Prostate gland (tissue), 2 donors: ENCODE measurements at places on chromosomes 2 and 18.

DNA sequence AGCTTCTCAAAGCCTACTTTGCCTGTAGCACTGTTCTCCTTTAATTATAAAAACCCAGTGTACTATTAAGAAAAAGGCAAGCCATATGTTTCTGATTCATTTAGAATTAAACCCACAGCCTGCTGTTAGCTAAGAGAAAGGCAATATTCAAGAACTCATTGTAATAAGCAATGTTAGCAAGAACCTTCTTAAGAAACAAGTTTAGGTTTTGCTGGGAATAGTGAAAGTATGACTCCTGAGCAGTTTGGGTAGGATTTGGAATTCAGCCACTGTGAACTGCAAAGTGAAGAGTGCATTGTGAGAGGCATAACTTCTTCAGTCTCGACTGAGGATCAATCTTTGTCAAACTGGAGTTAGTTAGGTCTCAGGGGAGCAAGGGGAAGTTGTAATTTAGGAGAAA, 206.5 kb upstream of the NT5C1B start:
- no peak overlapping the region for H3K27ac ChIP-seq
- H3K27me3 ChIP-seq: no peaks in the 10 kb centered on the region
- peaks cover 5% of the 10 kb centered on the region for H3K4me1 ChIP-seq
- no peak for DNase-seq
- H3K4me3 ChIP-seq: no peak overlapping the region

- no peak overlapping the region for H3K4me3 ChIP-seq
- H3K27me3 ChIP-seq: no peaks in the 10 kb centered on the region
- H3K4me1 ChIP-seq: no peaks in the 10 kb centered on the region
- no peak for DNase-seq
- peak overlapping the region; percentile 58 for H3K27ac ChIP-seq
Observed at GRCh38 chr18:74486119-74486849, 9.9 kb upstream of the CNDP2 start.

GRCh38 chr2:130390460-130391057, 34.7 kb downstream of the PTPN18 start:
- no peaks in the 10 kb centered on the region for H3K27me3 ChIP-seq
- peak overlapping the region; percentile 66 for H3K4me3 ChIP-seq

DNA sequence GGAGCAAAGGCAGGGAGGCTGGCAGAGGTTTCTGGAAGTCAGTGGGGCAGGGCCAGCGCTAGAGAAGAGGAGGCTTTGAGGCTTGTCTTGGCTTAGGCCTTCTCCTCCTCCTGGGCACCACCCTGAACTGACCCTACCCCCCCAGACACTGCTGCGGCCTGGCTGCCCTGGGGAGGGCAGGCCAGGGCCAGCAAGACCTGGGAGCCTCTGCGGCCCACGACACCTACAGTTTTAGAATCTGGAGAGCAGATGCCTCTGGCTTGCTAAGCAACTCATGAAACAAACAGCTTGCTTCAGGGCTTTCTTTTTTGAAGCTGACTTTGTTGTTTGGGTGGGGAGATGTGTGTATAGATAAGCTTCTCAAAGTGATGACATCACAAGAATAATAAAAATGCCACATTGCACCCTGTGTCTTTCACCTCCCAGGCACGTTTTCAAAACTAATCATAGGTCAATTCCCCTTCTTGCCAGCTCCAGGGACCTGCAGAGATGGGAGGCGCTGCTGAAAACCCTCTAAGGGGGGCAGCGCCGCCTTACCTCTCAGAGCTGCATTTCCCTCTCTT, 46.2 kb upstream of the SMAD7 start:
- H3K36me3 ChIP-seq: no peaks in the 10 kb centered on the region
- H3K27me3 ChIP-seq: no peaks in the 10 kb centered on the region
- peaks cover 17% of the 10 kb centered on the region for H3K4me1 ChIP-seq
- H3K27ac ChIP-seq: peak overlapping the region; percentile 67
- no peak overlapping the region for H3K4me3 ChIP-seq

GRCh38 chr2:165582409-165582808, 112.9 kb downstream of the CSRNP3 start:
- H3K4me1 ChIP-seq: no peaks in the 10 kb centered on the region
- H3K4me3 ChIP-seq: no peak overlapping the region
- no peak overlapping the region for H3K27ac ChIP-seq
- H3K27me3 ChIP-seq: peaks cover 2% of the 10 kb centered on the region
- no peak for DNase-seq

- peak; percentile 57 for DNase-seq
- no peaks in the 10 kb centered on the region for H3K4me1 ChIP-seq
- no peak overlapping the region for H3K27ac ChIP-seq
- H3K36me3 ChIP-seq: no peaks in the 10 kb centered on the region
- no peak overlapping the region for H3K4me3 ChIP-seq
- no peaks in the 10 kb centered on the region for H3K27me3 ChIP-seq
Observed at GRCh38 chr18:59145055-59145454, 5.4 kb downstream of the SEC11C start.

- no peak for DNase-seq
- H3K27ac ChIP-seq: no peak overlapping the region
- no peaks in the 10 kb centered on the region for H3K4me1 ChIP-seq
- no peaks in the 10 kb centered on the region for H3K27me3 ChIP-seq
- H3K4me3 ChIP-seq: no peak overlapping the region
Observed at GRCh38 chr2:166282154-166282553, 93.6 kb downstream of the SCN9A start.

- H3K36me3 ChIP-seq: no peaks in the 10 kb centered on the region
- DNase-seq: no peak
- no peaks in the 10 kb centered on the region for H3K4me1 ChIP-seq
- H3K4me3 ChIP-seq: no peak overlapping the region
- no peaks in the 10 kb centered on the region for H3K27me3 ChIP-seq
Observed at GRCh38 chr18:75742516-75742915, 315.0 kb upstream of the SMIM21 start.

DNA sequence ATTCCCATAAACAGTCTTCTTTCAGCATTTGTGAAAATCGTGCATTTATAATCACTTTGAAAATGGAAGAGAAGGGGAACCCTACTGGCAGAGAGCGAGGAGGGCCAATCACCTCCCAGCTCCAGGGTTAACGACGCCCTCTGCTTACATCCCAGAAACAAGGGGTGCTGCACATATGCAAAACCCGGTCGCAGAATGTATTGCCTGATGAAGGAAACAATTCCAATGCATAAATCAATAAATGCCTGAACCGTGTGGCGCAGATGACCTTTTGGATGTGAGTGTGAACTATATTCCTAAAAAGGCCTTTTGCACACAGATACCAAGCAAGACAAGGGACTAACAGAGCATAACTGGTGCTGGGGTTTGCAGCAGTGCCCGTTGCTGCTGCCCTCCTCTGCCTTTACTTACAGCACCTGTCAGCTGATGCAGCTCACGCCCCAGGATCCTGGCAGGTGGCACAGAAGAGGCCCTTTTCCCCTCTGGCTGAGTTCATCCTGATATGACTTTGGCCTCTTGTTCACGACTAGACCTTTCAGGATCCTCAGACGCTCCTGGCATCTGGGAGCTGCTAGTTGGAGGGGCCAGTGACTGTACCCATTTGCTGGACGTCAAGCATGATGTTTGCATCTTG, 67.8 kb downstream of the MYT1L start:
- no peak overlapping the region for H3K27ac ChIP-seq
- no peaks in the 10 kb centered on the region for H3K4me1 ChIP-seq
- no peaks in the 10 kb centered on the region for H3K36me3 ChIP-seq
- DNase-seq: no peak

GRCh38 chr18:45059695-45060094, 379.0 kb downstream of the SETBP1 start:
- H3K4me1 ChIP-seq: no peaks in the 10 kb centered on the region
- DNase-seq: no peak
- no peaks in the 10 kb centered on the region for H3K27me3 ChIP-seq
- H3K4me3 ChIP-seq: no peak overlapping the region

- no peaks in the 10 kb centered on the region for H3K27me3 ChIP-seq
- no peak overlapping the region for H3K4me3 ChIP-seq
- H3K36me3 ChIP-seq: no peaks in the 10 kb centered on the region
- no peak overlapping the region for H3K27ac ChIP-seq
Observed at GRCh38 chr2:21163213-21163612, 39.4 kb downstream of the TDRD15 start.

DNA sequence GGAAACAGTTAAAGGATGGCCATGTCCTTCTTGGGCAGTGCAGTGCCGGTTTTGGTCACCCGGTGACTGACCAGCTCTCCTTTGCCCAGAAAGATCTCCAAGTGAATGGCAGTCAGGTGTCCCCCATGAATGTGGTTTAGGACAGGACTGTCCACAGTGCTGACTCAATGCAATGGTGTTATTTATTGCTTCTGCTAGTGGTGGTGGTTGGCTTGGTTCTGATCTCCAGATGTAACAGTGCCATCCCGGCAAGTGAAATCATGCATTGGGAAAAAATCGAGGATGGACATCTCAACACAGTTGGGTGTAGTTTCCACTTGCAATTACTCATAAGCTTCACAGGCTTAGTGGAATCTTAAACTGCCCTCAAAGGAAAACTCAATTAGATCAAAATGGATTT, 81.9 kb downstream of the TGOLN2 start:
- no peak for DNase-seq
- no peak overlapping the region for H3K27ac ChIP-seq
- H3K36me3 ChIP-seq: no peaks in the 10 kb centered on the region
- no peaks in the 10 kb centered on the region for H3K4me1 ChIP-seq
- no peak overlapping the region for H3K4me3 ChIP-seq

GRCh38 chr2:46053564-46053963, 243.6 kb upstream of the EPAS1 start:
- H3K27ac ChIP-seq: no peak overlapping the region
- DNase-seq: no peak
- H3K4me1 ChIP-seq: peaks cover 9% of the 10 kb centered on the region
- H3K36me3 ChIP-seq: no peaks in the 10 kb centered on the region
- H3K27me3 ChIP-seq: no peaks in the 10 kb centered on the region
- no peak overlapping the region for H3K4me3 ChIP-seq

GRCh38 chr2:121135168-121135853, 149.7 kb downstream of the TFCP2L1 start:
- no peak overlapping the region for H3K27ac ChIP-seq
- no peak overlapping the region for H3K4me3 ChIP-seq
- no peak for DNase-seq
- no peaks in the 10 kb centered on the region for H3K4me1 ChIP-seq
- H3K27me3 ChIP-seq: no peaks in the 10 kb centered on the region

DNA sequence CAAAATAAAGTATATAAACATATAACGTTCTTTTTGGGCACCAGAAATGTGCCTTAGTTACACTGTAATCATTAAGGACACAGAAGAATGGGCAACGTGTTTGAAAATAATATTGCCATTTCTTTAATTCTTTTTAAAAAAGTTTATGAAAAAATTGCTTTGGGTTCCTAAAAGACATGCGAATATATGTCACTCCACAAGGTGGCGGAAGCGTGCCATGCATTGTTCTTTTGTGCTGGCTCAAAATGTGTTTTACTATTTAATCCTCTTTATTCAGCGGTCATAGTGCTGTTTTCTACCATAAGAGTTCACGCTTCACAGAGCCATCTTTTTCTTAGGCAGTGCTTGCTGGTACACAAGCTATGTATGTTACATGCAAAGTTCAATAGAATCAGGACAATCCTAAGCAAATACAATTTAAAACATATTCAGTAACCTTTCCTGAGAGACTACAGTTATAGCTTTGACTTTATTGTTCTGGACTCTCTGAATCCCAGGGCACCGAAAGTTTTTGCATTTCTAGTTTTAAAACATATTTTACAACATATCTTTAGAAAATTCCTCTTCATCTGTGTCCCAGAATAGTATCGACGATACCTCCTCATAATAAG, 147.8 kb upstream of the ERBB4 start:
- no peaks in the 10 kb centered on the region for H3K27me3 ChIP-seq
- DNase-seq: peak; percentile 44
- H3K4me3 ChIP-seq: no peak overlapping the region
- no peaks in the 10 kb centered on the region for H3K36me3 ChIP-seq

DNA sequence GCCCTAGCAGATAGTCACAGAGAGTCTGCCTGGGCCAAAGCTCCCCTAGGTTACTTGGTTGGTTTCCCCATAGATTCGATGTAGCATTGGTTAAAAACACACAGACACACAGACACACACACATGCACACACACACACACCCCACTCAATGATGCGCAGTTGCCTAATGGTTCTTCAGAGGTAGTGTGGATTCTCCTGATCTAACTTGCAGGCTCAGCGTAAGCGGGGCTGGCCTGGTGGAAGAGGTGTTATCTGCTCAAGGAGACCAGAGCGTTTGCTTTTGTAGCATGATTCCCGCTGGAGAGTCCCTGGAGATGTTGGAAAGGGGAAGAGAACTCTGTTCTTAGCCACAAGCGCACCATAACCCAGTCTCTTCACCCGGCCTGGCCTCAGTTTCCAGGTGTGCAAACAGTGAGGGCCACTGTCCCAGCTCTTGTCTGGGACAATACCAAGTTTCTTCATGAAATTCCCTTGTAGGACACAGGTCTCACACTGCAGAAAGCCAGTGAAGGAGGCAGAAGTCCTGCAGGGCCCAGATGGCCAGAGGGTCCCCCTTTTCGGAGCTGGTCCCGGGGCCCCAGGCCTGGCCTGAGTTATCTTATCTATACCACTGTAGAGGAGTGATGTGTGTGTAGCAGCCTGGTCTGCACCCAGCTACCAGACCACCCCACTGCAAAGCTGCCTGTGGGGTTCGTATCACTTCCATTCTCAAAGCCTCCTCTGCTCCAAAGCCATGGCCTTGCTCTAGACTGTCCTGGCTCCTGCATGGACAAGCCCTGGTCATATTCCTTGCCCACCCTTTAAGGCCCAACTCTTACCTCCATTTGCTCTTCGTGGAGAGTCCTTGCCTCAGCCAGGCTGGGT, 3.7 kb downstream of the ACKR3 start:
- no peak for DNase-seq
- no peaks in the 10 kb centered on the region for H3K27me3 ChIP-seq
- no peak overlapping the region for H3K4me3 ChIP-seq
- H3K27ac ChIP-seq: no peak overlapping the region

DNA sequence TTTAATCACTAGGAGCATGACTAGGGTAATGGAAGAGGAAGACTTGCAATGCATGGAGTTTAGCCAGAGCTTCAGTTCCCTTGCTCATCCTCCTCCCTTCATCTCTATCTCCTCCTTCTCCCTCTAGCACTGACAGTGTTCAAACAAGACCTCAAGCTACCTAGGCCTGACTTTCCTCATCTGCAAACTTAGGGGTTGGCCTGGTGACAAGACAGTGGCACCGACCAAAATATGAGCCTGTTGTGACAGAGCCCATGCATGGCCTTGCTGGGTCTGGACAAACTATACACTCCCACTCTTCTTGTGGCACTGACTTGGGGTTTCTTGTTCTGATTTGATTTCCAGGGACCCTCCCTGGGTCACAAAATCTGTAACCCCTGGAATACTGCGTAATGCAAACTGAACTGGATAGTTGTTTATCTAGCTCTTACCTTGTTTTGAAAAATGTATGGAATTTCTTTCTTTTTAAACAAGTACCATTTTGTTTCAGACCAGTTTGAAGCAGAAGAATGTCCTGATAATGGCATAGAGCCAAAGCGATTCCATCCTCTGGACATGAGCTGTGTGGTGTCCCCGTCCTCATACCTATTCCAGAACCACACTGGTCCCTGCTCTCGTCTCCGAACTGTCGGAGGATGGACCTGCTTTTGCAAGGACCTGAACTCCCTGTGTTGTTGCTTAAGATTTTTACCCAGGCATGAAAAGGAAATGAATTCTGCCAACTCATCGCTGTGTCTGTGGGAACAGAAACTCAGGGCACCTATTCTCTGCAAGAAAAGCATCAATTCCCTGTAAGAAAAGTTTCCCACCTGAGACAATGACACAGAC, 33.4 kb upstream of the PPP4R1 start:
- DNase-seq: no peak
- H3K36me3 ChIP-seq: no peaks in the 10 kb centered on the region
- H3K4me3 ChIP-seq: no peak overlapping the region
- no peak overlapping the region for H3K27ac ChIP-seq

GRCh38 chr2:202911512-202912341, at the start of the genes CARF and WDR12:
TSS of gene CARF (plus strand) at chr2:202912275. CDS start at chr2:202941903, 29,628 bp downstream.
TSS of gene WDR12 (minus strand) at chr2:202911673. CDS start at chr2:202911476, 197 bp downstream.
- peak within 1 kb of the TSS; percentile 55 for H3K4me3 ChIP-seq
- peak within 1 kb of the TSS; percentile 84 for H3K27ac ChIP-seq
- DNase-seq: peak; percentile 93
- no peaks in the 10 kb centered on the region for H3K27me3 ChIP-seq
- no peaks in the 10 kb centered on the region for H3K4me1 ChIP-seq
- no peaks in the 10 kb centered on the region for H3K36me3 ChIP-seq
